ENCODE measurements at places on chromosomes 12 and 14. TPM values are rescaled to one million over a fixed set of nuclear protein-coding genes. Genes with fewer than 3 reads are reported as not detected.

The TPPP2 gene
- not detected for total RNA-seq

The CLEC7A gene
- 3.9 TPM for total RNA-seq

The SLCO1B1 gene
- total RNA-seq, result not detected

The TWF1 gene
- 63.8 TPM for total RNA-seq

The KLRD1 gene
- total RNA-seq, result 0.72 TPM

The SLC38A1 gene
- total RNA-seq, result 110 TPM

The P2RX2 gene
- not detected for total RNA-seq

The PPP2R5E gene
- total RNA-seq, result 19.2 TPM

The SSPN gene
- total RNA-seq, result 19.0 TPM

The MUCL1 gene
- 1,024 TPM for total RNA-seq

The WSCD2 gene
- 4.6 TPM for total RNA-seq

The SOAT2 gene
- total RNA-seq, result not detected

The FAIM2 gene
- 0.65 TPM for total RNA-seq

The TMEM63C gene
- total RNA-seq, result 32.8 TPM

The ATL1 gene
- total RNA-seq, result 22.8 TPM

The PRH1 gene
- total RNA-seq, result 51.3 TPM

The CLEC14A gene
- 8.4 TPM for total RNA-seq

The BCL11B gene
- 35.9 TPM for total RNA-seq

The DHH gene
- total RNA-seq, result 0.40 TPM

The HVCN1 gene
- 1.8 TPM for total RNA-seq
